GM23338 (cell line): ENCODE measurements at places on chromosomes 3 and 15.

- no peak overlapping the region for H3K27ac ChIP-seq
- no peaks in the 10 kb centered on the region for H3K4me1 ChIP-seq
- no peaks in the 10 kb centered on the region for H3K27me3 ChIP-seq
- H3K36me3 ChIP-seq: peaks cover 12% of the 10 kb centered on the region; the same call in 1 of the 2 replicates
These were observed 93.1 kb downstream of the ARHGEF26 start for GRCh38 chr3:154214306-154214705.

DNA sequence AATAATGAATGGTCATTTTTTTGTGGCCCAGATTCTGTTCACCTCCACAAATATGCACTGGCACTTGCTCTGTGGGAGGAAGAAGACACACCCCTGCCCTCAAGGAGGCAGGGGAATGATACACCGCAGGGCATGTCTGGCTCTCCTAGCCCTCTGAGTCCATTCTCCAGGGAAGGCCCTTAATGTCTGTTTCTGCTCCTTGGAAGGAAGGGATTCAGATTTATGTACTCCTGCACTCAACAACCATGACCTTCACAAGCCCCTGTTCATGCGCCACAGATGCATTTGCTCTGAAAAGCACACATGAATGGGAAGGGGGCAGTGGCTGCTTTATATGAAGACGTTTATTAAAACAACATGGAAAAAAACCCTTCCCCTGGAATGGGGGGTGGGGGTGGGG is 333.8 kb downstream of the EPHB1 start:
- no peak overlapping the region for H3K27ac ChIP-seq
- H3K36me3 ChIP-seq: no peaks in the 10 kb centered on the region
- H3K4me1 ChIP-seq: no peaks in the 10 kb centered on the region
- no peak overlapping the region for H3K4me3 ChIP-seq

GRCh38 chr3:183539811-183540210 is 15.7 kb downstream of the KLHL6 start:
- no peaks in the 10 kb centered on the region for H3K36me3 ChIP-seq
- no peaks in the 10 kb centered on the region for H3K27me3 ChIP-seq
- no peak overlapping the region for H3K4me3 ChIP-seq
- H3K4me1 ChIP-seq: no peaks in the 10 kb centered on the region

DNA sequence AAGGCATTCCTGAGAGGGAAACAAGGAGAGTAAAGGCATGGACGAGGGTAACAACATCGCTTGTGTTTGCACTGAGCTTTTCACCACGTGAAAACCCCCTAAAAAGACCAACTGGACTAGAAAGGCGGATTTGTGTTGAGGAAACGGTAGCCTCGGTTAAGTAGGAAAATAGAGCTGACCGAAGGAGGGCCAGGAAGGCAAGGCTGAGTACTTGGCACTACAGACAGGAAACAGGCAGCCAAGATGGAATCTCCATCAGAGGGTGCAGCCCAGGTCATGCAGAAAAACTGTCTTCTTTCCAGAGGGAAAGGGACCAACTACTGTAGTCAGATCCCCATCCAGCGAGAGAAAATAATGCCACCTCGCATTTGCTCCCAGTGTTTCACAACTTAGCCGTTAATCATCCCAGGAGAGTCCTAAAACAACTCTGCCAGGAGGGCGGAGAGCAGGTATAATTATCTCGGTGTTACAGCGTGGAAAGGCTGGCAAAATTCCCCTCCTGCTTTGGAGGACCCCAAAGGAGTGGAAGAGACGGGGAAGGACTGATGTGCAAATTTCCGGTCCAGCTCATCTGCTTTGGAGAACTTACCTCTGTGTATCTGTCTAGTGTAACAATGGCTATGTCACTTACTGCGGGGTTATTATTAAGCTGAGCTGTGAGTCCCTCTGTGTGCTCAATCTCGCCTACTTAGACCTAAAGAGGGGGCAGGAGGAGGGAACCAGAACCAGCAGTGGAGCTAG is 77.2 kb downstream of the MYO1E start:
- no peaks in the 10 kb centered on the region for H3K27me3 ChIP-seq
- DNase-seq: no peak
- peaks cover 48% of the 10 kb centered on the region for H3K4me1 ChIP-seq
- 0 out of 2 replicates have a peak overlapping the region, but pooled peaks have one; percentile 11 for H3K27ac ChIP-seq
- no peaks in the 10 kb centered on the region for H3K36me3 ChIP-seq

DNA sequence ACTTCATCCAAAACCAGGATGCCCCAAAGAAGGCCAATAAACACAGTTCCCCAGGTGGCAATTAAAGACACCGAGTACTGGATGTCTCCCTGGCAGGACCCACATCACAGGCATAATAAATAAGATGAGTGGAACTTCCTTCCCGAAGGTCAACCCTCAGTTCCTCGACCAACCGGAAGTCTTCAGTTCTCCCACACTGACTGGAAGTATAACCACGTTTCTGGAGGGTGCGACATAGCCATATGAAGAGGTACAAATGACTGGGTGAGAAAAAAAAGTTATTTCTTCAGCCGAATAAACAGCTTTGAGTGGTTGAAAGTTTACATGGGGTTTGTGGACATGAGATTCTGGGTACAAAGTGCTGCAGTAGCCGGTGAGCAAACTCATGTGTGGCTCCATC is 34.6 kb upstream of the MUC13 start:
- H3K4me1 ChIP-seq: no peaks in the 10 kb centered on the region
- DNase-seq: no peak
- H3K27ac ChIP-seq: no peak overlapping the region
- no peaks in the 10 kb centered on the region for H3K27me3 ChIP-seq

DNA sequence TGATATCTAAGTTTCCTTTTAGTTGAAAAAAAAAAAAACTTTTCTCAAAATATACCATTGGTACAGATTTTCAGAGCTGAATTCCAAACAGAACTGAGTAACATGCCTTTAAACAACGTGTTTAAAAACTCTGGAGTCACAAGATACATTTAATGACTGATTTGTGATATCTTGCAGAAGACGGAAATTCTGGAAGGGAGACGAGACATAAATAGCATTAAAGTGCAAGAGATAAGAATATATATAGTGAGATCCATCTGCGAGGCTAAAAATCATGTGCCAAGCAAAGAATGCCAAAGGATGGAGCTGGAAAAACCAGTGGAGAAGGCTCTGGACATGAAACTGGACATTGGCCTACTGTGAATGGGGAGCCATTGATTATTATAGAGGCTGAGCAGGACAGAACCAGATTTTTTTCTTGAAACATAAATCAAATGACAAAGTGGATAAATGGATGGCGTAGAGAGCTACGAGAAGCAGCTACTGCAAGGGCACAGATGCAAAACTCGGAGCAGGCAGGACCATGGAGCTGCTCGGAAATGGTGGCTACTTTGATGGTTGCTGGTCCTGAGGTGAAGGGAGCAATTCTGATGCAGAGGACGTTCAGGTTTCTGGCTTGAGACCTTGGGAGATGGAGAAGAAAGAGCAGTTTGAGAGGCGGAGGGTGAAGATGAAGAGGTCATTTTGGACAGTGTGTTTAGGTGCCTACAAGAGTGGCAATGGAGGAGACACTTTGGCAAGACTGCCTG is 88.8 kb downstream of the CPN2 start:
- H3K27ac ChIP-seq: no peak overlapping the region
- no peaks in the 10 kb centered on the region for H3K27me3 ChIP-seq
- no peak for DNase-seq
- no peak overlapping the region for H3K4me3 ChIP-seq
- no peaks in the 10 kb centered on the region for H3K4me1 ChIP-seq

GRCh38 chr3:128277378-128278069 is 124.2 kb downstream of the EEFSEC start:
- peaks cover 40% of the 10 kb centered on the region for H3K4me1 ChIP-seq
- DNase-seq: no peak
- H3K27ac ChIP-seq: no peak overlapping the region
- H3K4me3 ChIP-seq: no peak overlapping the region

- no peaks in the 10 kb centered on the region for H3K27me3 ChIP-seq
- H3K4me3 ChIP-seq: no peak overlapping the region
- peak; percentile 41 for DNase-seq
- H3K27ac ChIP-seq: 0 out of 2 replicates have a peak overlapping the region, but pooled peaks have one; percentile 45
These were observed 5.2 kb downstream of the TADA3 start for GRCh38 chr3:9786825-9787669.
